ENCODE measurements at places on chromosomes 2 and 18.

DNA sequence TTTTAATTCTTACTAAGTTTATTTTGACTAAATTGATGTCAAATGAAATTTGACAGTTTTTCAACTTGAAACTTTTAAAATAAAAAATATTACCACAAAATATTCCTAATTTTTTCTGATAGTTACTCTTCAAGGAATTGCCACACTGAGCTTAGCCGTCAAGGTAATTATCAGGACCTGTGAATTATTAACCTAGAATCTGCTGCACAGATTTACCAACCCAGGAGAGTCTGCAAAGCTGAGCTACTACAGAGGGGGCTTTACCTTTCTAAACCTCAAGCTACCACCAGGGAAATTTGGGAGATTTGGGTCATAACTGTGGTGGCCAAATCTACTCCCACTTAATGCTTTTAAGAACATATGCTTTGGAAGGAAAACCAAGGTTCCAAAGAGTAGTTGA, 324.6 kb downstream of the CCDC178 start:
- no peak for DNase-seq

- DNase-seq = no peak
Measured at GRCh38 chr2:157271590-157272203, 14.2 kb downstream of the GALNT5 start.

DNA sequence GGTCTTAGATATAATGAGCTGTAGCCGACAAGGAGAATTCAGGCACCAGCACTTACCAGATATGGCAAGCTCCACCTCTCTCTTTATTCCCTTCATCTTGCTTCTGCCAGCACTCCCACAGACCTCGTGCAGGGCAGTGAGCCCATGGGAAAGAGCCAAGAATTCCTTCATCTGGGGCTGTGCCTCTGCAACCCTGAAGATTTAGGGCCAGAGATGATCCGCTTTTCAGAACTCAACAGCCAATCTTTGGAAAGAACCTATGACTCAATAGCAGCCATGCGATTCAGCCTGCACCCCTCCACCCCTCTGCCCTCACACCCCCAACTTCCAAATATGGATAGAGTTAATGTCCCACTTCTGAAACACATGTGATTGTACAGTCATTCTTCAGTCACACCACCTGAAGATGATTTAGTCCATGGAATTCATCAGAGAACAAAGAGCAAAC, 533.7 kb upstream of the TNP1 start:
- DNase-seq = no peak

DNA sequence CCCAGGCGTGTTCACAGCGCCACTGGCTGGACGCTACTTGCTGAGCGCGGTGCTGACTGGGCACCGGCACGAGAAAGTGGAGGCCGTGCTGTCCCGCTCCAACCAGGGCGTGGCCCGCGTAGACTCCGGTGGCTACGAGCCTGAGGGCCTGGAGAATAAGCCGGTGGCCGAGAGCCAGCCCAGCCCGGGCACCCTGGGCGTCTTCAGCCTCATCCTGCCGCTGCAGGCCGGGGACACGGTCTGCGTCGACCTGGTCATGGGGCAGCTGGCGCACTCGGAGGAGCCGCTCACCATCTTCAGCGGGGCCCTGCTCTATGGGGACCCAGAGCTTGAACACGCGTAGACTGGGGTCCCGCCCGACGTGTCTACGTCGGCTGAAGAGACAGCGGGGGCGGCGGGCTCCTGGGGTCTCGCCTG, 891 bp upstream of the KHK start:
- DNase-seq = peak; percentile 25

DNA sequence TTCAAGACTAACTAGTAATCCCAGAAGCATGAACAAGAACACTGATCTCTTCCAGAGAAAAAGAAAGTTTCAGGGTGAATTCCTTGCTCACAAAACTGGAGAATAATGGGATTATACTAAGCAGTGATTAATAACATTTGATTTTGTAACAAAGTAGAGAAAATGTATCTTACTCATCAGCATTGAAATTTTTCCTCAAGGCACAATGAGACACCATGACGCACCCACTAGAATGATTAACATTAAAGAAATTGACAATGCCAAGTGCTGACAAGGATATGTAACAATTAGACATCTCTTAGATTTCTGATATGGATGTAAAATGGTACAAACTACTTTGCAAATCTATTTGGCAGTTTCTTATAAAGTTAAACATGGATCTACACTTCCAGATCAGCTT, 101.1 kb upstream of the EPHA4 start:
- DNase-seq = no peak

All from stimulated activated CD8-positive, alpha-beta memory T cell treated with anti-CD3 and anti-CD28 coated beads, Interleukin-15, amount 100 ng/mL, for 48 hours (primary cell).